ENCODE measurements at places on chromosomes 5 and 9.

DNA sequence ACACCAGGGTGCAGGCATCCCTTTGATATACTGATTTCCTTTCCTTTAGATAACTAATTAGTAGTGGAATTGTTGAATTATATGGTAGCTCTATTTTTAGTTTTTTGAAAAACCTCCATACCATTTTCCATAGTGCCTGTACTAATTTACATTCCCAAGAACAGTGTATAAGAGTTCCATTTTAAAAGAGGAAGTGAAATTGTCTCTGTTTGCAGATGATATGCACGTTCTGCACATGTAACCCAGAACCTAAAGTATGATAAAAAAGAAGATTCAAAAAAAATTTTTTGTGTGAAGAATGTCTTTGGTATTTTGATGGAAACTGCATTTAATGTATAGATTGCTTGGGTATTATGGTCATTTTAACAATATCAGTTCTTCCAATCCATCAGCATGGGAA lies 424.0 kb upstream of the CCNH start:
- no peak for DNase-seq

DNA sequence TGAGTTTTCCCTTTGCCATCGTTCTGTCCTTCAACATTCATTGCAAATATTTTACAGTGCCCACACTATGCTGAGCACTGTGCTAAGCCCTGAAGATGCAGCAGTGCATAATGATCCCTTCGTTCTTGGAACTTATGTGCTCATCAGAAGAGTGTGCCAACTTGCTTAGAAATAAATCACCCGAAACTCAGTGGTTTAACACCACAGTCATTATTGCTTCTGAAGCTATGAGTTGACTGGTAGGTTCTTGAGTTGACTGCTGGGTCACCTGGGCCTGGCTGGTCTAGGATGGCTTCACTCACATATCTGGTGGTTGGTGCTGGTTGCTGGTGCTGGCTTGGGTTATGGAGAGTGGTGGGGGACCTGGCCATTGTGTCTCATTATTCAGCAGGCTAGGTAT lies 20.9 kb downstream of the PCSK5 start:
- peak; percentile 10 for DNase-seq

DNA sequence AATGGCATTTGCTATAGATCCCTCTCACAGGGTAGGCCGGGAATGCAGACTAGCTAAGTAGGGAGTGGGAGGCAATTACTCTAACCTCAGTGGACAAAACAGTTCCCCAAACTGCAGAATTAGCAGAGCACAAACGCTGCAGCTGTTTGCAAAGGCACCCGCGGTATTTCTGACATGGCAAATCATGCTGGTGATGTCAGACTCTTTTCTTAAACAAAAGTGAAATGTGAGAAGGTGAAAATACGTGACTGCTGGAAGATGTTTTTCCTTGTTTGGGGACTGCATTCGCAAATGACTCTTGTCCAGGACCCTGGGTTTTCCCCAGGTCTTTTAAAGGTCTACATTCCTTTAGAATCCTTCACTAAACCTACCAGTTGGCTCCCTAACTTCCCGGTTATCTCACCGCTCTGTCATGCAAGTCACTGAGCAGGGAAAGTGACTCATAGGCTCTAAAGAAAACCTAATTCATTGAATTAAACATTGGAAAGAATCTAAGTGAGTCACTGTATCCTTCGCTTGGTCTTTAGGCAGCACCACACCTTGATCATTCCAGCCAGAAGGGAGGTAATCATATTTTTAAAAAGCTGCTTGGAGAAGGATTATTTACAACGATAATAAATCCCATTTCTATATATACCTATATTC lies 91.5 kb upstream of the DNAH5 start:
- DNase-seq, result no peak

DNA sequence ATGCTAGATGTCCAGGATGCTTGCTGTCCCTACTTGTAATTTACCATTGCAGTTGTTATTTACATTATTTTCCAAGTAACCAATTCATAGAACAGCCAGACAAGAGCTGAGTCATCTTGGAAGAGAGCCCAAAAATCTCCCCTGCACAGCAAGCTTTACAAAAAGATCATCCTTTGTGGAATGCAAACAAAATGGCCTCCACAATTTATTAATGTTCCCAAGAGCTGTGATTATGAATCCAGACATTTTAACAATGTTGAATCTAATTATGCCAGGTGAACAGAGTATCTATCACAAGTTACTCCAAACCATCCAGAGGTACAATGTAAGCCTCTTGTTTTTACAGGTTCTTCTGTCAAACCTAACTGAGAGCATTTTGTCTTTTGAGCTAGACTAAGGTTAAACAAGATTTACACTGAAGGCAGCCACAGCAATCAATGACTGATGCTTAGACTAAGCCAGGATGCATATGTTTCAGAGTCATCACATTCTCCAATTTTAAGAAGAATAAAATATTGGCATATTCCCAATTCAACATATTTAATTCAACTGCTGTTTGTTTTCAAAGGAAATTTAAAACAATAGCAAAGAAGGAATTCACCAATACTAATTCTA lies 95.3 kb upstream of the SLC12A2 start:
- DNase-seq, result no peak

GRCh38 chr5:131303537-131303936 lies 39.7 kb downstream of the CDC42SE2 start:
- DNase-seq, result no peak
